Hindlimb muscle (tissue), 1 donor: ENCODE measurements at places on chromosomes 2 and 18. TPM values are rescaled to one million over a fixed set of nuclear protein-coding genes. Genes with fewer than 3 reads are reported as not detected.

PCARE gene
- polyA plus RNA-seq, result 0.28 TPM

SPC25 gene
- polyA plus RNA-seq, result 6.7 TPM

KCNK3 gene
- 1.5 TPM for polyA plus RNA-seq

GPR45 gene
- not detected for polyA plus RNA-seq

DNA sequence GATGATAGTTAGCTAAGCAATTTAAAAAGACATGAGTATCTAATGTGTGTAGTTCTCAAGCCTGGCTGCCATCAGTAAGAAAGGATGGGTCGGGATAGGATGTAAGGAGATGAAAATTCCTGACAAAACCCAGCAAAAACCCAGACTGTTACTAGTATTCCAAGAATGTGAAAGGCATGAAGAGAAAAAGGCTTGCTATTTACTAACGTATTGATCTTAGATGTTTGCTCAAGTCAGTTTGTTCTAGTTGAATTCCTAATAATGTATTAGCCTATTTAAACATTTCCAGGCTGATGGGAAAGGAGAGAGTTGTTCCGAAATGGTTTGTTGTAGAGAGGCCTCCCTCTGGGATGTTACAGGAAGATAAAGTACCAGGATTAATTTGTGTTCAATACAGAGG is 88.2 kb downstream of the ZNF532 start:
- DNase-seq, result no peak

GRCh38 chr2:61416871-61417645 is 53.8 kb downstream of the USP34 start:
- DNase-seq, result no peak

- DNase-seq, result no peak
Measured at GRCh38 chr2:185857691-185858090, 119.1 kb downstream of the FSIP2 start.

DNA sequence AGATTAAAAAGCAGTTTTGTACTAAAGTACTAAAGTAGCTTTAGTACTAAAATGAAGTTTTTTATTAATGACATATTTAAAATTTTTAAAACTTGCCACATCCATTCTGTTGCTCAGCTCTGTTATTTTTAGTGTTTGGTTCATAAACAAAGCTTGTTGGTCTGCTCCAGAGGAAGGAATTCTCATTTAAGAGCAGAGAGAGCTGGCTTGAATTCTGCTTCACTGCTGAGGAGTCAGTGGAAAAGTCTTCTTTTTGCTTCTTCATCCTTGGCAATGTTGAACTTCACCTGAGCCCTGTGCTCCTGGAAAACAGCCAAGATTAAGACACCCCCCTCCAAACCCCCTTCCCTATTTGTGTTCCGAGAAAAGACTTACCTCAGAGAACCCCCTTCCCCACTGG is 40.6 kb downstream of the TMEM87B start:
- no peak for DNase-seq

DNA sequence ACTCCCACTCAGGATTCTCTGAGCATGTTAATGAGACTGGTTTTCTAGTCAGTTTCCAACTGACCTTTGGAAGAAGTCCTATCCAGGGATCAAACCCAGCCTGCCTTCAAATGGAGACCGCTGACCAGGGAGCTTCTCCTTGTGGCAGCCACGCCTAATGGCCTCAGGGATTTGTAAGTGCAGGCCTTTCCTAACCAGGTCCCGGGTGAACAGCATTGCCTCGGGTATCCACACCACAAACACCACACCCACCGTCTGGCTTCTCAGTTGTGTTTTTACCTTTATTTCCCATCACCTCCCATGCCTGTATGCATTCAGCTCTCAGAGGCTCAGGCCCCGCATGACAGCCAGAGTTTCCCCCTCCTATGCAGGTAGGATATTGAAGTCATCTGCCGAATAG is 406.3 kb upstream of the HS6ST1 start:
- DNase-seq, result no peak

DNA sequence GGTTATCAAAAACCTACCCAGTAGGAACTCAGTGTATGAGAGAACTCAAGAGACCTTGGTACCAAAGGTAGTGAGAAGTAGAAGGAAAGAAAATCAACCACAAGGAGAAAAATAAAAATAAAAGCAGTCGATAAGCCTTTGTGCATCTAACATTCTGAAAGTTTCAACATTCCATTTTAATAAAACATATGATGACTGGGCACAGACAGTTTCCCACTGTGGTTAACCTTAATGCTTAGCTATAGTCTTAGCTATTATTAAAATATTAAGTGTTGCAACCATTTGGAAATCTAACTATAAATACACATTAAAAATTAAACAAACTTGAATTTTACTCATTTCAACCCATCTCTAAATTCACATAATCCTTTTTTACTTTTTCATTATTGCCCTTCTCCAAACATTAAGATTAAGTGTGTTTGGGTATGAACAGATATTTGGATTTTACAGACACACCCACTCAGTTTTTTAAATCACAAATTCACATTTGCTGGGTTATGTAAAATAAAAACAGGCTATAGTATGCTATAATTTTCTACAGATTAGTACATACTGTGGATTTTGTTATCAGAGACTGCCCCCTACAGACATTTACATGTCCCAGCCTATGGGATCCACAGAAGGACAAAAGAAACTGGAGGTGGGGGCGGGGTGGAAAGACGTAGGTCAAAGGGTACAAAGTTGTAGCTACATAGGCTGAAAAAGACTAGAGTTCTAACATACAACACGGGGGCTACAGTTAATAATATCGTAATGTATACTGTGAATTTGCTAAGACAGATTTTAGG is 32.8 kb downstream of the SRBD1 start:
- DNase-seq, result no peak
